ENCODE measurements at places on chromosomes 7 and 10.

DNA sequence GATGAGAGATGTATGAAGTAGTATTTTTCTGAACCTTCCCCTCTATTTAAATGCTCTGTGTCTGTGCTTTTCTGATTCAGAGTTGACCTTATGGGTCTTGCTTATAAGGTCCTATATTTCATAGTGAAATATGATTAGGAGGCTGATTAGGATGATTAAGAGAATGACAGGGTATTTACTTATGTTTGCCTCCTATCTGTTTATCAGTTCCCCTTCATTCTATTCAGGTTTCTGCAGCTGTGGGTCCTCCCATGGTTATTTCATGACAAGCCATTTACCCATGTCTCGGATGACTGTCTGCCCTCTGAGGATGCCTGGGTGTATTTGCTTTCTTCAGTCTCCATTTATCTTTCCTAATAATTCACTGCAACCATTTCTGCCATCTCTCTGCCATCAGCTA, 16.9 kb downstream of the RPA3 start:
- DNase-seq = no peak

DNA sequence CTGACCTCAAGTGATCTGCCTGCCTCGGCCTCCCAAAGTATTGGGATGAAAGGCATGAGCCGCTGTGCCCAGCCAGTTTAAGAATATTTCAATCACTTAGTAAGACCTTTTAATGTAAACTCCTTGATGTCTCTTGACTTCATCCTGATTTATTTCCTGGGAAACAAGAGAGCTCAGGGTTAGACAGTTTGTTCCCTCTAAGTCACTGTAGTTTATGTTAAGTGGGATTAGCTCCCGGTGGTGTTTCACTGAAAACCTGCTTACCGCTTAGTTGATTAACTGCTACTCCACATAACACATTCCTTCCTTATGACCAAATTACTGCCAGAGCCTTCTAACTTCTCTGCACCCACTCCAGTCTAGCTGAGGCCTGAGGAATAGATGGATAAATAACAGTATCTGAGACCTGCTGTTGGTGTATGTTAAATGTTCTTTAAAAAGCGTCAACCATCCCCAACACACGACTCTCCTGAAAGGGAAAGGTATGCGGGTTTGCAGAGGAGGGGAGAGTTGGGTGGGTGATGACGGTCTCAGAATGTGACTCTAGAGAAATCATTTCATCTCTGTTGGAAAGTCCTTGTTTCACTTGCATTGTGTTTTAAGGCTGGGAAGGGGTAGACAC, 48.7 kb downstream of the CREB3L2 start:
- DNase-seq = no peak

- no peak for DNase-seq
These were observed 66.4 kb downstream of the ST8SIA6 start for GRCh38 chr10:17387861-17388503.

GRCh38 chr7:88665892-88666514, 93.5 kb upstream of the ZNF804B start:
- DNase-seq = no peak

- no peak for DNase-seq
These were observed 4.4 kb upstream of the BICC1 start for GRCh38 chr10:58508316-58508715.

- DNase-seq = no peak
These were observed 141.9 kb downstream of the CACNB2 start for GRCh38 chr10:18282094-18282493.

DNA sequence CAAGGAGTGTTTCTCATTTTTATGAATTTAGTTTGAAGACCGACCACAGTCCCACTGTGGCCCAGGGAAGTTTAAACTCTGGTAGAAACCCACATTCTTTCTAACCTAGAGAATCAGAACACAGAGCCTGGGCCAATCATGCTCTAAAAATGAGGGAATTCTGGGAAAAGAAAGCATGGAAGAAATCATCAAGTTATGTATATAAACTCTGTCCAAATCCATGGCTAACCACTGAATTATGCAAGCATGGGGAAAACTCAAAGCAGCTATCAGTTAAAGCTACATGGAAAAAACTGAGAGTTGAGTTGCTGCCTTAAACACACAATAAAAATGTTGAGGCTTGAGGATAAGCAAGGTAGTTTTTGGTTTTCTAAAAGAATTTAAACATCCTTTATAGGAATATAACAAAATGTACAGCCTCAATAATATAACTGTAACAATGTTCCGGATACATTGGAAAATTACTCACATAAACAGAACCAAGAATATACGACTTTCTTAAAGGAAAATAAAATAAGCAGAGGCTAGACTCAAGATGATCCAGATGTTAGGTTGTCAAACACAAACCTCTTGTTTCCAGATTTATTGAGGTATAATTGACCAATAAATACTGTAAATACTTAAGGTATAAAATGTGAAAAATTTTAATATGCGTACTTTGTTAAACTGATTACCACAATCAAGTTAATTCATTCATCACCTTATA, 311.2 kb upstream of the GNAI1 start:
- DNase-seq = no peak

DNA sequence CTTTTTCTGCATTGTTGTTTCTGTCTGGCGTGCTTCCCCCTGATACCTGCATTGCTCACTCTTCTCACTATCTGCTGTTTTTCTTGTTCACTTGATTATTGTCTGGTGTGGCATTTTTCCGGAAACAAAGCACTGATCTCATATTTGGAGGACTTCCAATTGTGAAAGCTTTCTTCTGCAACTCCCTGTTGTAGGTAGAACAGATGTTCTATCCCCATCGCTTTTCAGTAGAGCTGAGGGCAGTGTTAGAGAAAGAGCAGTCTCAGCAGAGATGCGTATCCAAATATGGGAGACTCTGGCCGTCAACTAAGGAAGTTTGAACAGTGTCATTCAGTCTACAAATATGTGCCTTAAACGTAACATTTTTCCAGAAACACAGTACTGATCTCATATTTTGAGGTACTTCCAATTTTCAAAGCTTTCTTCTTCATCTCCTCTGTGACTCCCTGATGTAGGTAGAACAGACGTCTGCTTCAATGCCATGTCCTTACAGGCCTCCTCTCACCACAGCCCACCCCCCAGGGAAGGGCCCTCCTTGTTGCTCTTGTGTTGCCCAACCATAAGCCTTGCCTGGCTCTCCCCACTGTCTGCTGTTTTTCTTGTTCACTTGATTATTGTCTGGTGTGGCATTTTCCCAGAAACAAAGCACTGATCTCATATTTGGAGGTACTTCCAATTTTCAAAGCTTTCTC, 27.1 kb upstream of the GJD4 start:
- no peak for DNase-seq

DNA sequence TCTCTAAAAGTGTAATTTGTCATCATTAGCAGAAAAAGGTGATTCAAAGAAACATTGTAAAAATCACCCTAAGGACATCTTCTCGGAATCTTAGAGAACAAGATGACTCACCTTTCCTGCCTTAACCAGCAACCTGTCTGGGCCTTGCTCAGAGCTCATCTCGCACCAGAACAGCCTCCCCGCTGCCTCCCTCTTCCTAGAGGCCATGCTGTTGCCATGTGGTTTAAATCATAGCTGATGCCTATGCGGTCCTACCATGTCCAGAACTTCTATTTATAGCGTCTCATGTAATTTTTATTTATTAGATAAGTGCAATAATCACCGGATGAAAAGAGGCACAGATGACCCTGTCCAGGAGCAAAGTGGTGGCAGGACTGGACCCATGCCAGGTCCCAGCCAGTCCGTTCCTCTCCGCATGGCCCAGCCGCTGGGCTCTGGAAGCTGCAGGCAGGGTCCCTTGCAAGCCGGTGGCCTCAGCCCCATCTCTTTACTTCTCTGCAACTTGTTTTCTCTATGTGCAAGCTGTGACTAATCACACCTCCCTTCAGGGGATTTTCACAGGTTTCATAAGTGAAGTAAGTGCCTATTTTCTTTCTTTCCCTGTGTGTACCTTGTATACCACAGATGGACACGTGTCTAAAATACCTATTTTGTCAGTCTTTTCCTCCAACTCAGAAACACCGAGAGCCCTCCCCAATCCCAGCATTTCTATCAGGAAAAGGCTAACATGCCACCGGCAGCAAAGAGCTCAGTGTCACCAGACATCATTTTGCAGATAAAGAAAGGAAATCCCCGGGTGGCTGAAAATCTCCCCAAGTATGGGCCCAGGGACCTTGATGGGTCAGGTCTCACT, 27.1 kb downstream of the KLF6 start:
- peak; percentile 78 for DNase-seq

DNA sequence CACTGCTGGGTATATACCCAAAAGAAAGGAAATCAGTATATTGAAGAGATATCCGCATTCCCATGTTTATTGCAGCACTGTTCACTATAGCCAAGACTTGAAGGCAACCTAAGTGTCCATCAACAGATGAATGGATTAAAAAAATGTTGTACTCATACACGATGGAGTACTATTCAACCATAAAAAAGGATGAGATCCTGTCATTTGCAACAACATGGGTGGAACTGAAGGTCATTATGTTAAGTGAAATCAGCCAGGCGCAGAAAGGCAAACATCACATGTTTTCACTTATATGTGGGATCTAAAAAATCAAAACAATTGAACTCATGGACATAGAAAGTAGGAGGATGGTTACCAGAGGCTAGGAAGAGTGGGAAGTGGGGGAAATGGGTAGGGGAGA, 19.3 kb downstream of the NRCAM start:
- DNase-seq = no peak

DNA sequence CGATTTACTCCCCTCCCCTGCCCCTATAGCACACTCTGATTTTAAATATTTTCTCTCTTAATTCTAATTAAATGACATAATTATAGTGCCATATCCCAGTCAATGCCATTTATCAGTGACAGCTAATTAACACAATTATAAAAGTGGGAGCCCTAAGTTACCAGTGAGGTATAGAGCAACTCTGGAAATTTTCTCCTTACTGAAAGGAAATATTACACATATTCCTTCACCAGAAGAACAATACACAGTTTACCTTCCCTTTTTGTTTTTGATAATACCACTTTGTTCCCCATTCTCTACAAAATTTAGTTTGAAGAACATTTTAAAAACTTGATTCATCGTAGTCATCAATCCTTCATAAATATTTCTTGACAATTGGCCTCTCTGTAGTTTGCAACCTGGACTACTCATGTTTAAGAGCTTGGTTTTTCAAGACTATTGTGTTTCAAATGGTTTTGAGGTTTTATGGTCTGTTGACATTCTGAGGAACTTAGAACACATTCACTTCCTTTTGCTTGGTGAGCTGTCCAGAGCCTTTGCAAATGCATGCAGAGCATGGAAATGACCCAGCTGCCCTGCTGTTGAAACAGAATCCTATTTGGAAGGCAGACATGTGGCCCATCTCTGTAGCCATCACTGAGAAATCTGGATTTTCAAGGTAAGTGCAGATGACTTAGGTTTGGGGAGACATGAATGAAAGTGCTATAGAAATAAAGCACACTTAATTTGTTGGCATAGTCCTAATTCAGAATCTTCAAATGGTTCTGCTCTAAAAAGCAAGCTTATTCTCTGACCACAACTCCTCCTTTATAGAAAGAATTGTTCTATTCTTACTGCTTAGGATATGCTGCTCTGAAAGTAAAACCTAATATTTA, at the start of gene GPR141:
TSS of gene GPR141 (plus strand) at position 521 of the 875 bp plus-strand sequence. CDS start 56,628 bp downstream, outside the sequence.
- DNase-seq = no peak

DNA sequence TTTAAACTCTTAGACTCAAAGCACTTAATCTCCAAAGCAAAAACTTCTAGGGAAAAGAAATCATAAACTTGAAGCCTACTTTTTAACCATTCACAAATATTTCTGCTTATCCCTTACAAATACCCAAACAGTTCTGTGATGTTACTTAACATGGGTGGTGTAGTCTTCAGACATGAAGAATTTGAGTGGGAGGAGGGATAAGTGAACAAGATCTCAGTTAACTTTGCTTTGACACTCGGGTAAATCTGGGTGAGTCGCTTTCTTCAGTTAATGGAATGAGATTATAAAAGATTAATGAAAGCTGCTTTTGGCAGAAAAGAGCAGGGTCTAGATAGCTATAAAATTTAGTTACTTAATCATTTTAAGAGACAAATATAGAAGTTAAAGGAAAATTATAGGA, 47.5 kb downstream of the RNF133 start:
- DNase-seq = no peak

- DNase-seq = no peak
These were observed 68.6 kb downstream of the WDR37 start for GRCh38 chr10:1124796-1125195.

- DNase-seq = no peak
These were observed 909.2 kb upstream of the AUTS2 start for GRCh38 chr7:68689087-68689433.

- no peak for DNase-seq
These were observed 323.0 kb downstream of the EXOC4 start for GRCh38 chr7:133575726-133576440.

DNA sequence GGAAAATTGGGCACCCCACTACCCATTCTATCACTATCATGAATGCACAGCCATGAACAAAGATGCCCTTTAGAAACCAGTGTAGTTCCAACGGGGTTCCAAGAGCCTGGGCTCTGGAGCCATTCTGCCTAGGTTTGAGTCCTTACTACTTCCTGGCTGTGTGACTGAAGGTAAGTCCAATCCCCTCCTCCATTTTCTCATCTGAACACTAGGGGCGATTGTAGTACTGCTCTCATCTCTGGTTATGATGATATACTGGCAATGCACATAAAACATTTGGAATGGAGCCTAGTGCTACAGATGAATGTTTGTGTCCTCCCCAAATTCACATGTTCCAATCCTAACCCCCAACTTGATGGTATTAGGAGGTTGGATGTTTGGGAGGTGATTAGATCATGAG, 28.1 kb upstream of the CDH23 start:
- DNase-seq = no peak

- no peak for DNase-seq
These were observed 117.8 kb upstream of the MYO3A start for GRCh38 chr10:25815999-25816768.

DNA sequence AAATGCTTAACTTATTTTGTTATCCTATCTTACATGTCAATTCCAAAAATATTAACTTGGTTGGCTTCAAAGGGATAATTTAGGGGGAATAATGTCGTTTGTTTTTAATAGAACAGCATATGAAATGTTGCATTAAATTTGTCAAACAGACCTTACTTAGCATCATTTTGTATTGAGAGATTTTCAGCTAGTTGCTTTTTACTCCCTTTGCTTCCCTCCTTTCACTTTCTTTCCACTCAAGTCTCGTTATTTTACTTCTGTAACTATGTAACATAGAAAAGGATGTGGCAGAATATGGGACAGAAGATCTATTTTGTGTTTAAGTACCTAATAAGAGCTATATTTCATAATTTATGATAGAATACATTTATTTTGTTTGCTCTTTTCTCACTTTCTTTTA, 2.6 kb downstream of the PHYHIPL start:
- no peak for DNase-seq

DNA sequence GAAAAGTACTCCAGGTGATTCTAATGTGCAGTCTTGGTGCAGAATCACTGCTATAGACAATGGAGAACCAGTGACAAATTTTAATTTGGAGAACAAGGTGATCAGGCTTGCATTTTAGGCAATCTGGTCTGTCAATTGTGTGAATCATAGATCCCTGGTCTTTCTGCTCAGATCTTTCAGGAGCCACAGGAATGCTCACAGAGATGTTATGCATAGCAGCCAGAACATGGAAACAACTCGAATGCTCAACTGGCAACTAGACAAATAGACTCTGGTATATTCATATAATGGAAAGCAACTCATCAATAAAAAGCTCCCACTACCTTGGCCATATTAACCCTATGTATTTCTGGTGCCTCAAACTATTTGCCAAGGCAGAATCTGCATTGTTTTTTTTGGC, 209.1 kb downstream of the PHF14 start:
- DNase-seq = no peak

GRCh38 chr7:32094516-32094915, 24.3 kb upstream of the PDE1C start:
- DNase-seq = no peak

GRCh38 chr7:128408709-128409595, 830 bp downstream of the IMPDH1 start:
- DNase-seq = no peak
